ENCODE measurements at places on chromosomes 13 and 19.
A peak's percentile ranks its signal among the peaks of the same experiment; 100 is the strongest.

GRCh38 chr19:737591-738093 is 13.3 kb upstream of the MISP start:
- peak; percentile 29 for DNase-seq

DNA sequence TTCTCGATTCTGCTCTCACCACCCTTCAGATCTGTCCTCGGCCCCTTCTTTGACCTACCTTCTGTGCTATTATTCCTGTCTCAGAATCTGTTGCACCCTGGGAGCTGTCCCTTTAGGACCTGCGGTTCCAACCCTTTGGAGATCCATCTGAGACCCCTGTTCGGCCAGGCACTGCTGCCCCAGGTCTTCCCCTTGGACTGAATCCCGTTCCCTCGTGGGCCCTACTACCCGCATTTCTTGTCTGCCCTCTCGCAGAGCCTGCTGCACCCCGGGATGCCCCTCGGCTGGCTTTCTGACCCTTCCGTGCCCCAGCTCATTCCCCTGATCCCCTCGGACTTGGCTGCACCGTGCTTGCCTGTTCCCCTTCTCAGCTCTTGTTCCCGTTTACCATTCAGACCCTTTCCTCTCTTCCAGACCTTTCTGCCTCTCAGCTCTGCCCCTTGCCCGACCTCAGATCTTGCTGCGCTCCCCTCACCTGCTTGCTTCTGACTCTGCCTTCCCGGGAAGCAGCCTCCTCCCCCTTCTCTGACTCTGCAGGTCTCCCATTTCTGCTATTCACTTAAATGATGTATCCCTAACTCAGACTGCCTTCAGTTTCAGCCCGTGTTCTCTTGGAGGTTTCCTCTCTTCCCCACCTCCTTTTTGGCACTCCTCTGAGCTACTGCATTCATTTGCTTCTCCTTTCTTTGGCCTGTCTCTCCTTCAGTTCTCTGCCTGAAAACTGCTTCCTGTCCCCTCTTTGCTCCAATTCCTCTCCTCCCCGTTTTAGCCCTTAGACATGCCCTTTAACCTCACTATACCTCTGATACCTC is 1.1 kb downstream of the ARHGAP35 start:
- no peak for DNase-seq

DNA sequence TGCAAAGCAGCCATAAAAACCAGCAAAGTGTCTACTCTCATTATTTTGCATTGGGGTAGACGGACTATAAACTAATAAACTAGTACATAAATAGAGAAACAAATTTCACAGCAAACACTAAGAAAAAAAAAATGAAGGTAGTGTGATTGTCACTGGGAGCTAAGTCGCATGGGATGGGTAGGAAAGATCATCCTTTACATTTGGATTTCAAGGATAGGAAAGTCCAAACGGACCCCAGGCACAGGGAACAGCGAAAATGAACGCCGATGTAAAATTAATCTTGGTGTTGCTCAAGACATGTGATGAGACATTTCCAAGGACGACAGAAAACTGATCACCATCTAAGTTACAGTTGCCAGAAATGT is 690 bp upstream of the SGTA start:
- DNase-seq = no peak

- no peak for DNase-seq
Measured at GRCh38 chr13:103431856-103432255, 365.6 kb upstream of the SLC10A2 start.

GRCh38 chr13:38905861-38906260 is 84.8 kb downstream of the STOML3 start:
- no peak for DNase-seq

- no peak for DNase-seq
Measured at GRCh38 chr13:77836423-77836822, 82.2 kb downstream of the EDNRB start.

GRCh38 chr13:20156702-20157101 is 4.2 kb downstream of the GJA3 start:
- DNase-seq = no peak

DNA sequence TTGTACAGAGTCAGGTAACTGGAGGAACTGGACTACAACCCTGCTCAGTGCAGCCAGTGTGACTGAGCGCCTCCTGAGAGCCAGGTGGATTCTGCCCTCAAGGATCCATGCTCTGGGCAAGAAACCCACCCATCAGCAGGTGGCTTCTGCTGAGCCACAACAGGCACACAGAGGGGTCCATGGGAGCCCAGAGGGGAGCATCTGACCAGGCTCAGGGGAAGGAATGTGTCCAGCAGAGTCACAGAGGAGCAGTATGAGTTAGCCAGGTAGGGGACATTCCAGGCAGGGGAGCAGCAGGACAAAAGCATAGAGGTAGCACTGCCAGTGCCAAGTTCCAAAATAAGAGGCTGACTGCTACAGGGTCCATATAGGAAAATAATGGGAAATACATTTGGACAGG is 19.9 kb downstream of the DHRS12 start:
- no peak for DNase-seq

- no peak for DNase-seq
Measured at GRCh38 chr13:109700176-109700575, 86.2 kb downstream of the IRS2 start.

DNA sequence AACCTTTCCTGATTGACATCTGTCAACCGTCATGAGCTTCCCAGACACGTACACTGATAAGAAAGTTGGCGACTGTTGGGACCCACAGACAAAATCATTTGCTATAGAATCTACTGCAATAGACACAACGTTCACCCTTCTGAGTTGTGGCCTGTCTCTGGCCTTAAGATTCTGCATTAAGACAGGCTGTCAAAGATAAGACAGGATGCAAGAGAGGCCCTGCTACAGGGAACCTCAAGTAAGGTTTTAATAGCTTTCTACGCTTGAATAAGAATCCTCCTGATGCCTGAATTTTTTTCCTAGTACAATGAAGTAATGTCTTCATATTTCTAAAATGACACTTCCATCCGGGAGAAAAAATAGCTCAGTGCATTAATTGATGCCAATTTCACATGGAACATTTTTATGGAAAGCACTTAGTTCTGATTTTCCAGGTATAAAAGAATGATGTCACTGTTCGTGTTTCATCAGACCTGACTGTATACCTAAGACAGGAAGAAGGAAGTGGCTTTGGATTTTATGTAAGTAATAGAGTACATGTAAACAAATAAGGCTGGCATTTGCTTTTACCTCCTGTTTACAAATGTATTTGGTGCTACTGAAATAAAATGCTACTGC is 275.2 kb upstream of the GPC6 start:
- DNase-seq = no peak

DNA sequence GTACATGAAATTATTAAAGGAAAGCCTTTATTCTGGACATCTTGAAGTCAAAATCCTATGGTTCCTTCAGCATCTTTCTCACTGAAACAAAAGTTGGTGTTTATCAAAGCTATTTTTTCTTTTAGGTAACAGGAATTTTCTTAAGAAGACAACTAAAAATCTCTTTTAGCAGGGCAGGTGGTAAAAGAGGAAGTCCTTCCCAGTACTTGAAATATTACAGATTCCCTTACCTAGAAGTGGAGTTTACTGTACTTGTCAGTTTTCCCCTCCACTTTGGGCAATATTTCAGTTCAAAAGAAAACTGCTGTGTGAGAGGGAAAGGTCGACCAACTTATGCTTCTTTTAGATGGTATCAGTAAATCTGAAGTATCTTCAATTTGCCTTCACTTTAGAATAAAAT is 64.3 kb upstream of the TDRD3 start:
- DNase-seq = no peak

GRCh38 chr19:6099033-6099432 is 11.3 kb downstream of the RFX2 start:
- DNase-seq = no peak
